ENCODE measurements at places on chromosomes 2 and 18.

- no peak for DNase-seq
Observed at GRCh38 chr2:54604871-54605270, 118.6 kb upstream of the EML6 start.

GRCh38 chr2:180876506-180876905, 103.9 kb upstream of the UBE2E3 start:
- no peak for DNase-seq

GRCh38 chr18:74456349-74457042, 612 bp downstream of the DIPK1C start:
- no peak for DNase-seq

DNA sequence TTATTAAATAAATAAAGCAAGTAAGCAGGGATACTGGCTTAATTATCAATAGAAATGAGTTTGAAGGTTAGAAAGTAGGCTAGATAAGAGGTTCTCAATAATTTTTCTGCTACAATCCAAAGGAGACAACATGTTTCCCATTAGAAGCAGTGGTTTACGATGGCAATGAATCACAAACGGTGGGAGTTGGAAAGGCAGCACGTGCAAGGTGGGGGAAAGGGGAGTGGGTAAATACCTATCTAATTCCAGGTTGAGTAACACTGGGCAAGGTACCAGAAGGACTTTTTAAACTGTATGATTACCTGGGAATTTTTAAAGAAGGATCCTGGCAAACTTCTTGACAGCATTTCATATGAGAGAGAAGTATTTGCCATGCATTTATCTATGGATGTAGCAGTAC, 289.9 kb downstream of the NBAS start:
- DNase-seq, result no peak

DNA sequence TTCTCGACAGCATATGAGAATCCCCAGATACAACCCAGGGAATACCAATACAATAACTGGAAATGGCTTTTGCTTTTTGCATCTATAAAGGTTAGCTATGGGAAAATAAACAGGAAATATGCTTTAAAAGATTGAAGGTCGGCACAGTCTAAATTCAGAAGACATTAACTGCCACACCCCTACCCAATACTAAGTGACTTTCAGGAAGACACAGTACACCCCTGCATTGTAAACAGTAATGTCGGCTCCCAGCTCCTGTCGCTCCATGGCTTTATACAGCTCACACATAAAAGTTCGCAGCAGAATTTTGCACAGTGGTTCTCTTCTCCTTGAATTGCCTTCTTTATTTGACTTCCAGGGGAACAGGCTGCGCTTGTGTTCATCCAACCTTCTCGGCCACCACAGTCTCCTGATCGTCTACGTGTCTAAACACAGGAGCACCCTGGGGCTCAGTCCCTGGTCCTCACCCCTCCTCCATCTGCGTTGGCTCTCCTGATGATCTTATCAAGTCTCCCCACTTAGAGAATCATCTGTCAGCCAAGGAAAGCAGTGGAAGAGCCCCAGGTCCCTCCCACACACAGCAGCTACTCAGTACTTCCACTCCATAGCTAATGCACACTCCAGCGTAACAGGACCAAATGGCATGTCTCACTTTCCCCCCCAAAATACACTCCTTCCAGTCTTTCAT, 22.7 kb downstream of the CYB5A start:
- DNase-seq, result no peak

DNA sequence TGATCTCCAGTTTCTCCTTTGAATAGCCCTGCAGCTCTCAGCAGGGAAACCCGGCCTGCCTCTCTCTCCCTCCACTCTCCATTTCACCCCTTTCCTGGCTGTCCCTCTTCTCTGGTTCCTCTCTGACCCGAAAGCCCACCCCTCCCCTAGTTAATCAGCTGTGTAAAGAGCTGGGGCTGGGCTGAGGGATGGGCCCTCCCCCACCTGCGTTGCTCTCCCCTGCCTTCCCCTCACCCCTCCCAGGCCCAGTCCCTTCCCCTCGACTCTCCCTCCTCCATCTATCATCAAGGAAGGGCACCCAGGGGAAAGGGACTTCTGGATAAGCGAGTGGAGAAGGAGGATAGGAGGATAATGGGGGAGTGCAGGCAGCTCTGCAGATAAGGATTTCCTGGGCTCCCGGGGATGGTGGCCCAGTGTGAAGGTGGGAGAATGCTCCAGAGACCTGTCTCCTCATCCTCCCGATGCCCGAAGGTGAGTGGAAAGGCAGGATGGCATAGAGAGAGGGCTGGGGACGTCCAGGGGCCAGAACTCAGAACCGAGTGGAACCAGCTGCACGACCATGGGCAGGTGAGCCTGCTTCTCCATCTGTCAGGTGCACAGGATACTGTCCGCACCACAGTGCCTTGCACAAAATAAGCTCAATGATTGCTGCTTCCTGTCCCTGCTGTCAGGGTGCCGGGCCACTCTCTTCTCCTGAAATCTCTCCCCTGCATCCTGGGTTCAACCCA, 12.0 kb downstream of the SLC30A3 start:
- DNase-seq, result no peak

DNA sequence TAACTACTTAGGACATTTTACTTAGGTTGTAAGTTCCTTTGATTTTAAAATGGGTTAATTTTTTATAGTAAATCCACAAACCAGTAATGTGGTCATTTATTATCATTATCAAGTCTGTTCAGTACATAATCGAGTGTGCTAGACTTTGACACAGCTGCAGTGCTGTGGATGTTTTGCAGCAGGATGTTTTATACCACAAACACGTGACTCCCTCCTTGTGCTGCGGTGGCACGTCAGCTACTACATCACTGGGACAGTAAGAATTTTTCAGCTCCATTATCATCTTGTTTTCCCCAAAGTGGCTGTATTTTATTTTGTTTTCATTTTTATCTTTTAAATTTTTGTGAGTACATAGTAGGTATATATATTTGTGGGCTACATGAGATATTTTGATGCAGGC, 70.0 kb downstream of the ATP9B start:
- DNase-seq, result peak; percentile 8

GRCh38 chr2:178110681-178111080, 1.6 kb upstream of the RBM45 start:
- DNase-seq, result no peak

DNA sequence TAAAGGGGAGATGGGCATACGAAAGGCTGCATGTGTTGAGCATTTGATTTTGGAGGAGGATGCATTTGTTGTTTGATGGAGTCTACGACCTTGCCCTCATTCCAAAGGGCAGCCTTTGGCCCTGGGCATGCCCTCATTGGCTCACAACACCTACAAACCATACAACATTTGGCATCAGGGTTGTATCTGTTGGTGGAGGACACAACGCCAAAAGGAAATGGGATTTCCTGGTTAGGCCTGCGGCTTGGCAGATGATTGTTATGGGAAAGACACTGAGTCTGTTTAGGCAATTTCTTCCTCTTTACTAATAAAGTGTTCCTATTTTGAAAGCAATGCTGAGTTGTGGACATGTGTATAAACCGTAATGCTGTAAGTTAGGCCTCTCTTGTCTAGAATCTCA, 246.9 kb downstream of the LDLRAD4 start:
- DNase-seq, result peak; percentile 30

DNA sequence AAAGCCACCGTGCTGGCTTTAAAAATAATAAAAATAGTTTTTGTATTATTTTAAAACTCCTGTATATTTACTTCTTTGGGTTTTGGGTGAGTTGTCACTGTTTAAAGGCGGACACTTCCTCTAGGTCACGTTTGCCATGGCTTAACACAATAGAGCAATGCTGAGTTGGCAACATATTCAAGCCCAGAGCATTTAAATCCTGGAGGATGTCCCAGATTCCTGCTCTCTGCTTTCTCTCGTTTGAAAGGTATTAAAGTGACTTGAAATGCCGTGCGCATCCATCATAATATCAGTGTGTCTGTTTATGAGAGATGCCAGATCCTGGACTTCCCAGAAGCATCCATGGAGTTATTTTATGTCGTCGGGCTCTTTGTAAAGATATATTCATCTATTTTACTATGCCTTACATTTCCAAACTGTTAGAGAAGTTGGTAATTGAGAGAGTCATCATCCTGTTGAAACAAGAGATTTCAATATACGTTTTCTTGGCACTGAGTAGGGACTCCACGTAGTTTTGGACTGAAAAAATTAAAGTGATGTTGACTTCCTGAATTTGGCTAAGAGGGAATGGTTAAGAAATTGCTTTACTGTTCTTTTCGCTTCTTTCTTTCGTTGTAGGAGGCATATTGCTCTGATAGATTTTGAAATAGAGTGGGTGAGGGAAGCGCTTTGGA, 150.6 kb downstream of the ZNF236 start:
- no peak for DNase-seq

- DNase-seq, result no peak
Observed at GRCh38 chr2:121232626-121233265, 52.3 kb downstream of the TFCP2L1 start.

DNA sequence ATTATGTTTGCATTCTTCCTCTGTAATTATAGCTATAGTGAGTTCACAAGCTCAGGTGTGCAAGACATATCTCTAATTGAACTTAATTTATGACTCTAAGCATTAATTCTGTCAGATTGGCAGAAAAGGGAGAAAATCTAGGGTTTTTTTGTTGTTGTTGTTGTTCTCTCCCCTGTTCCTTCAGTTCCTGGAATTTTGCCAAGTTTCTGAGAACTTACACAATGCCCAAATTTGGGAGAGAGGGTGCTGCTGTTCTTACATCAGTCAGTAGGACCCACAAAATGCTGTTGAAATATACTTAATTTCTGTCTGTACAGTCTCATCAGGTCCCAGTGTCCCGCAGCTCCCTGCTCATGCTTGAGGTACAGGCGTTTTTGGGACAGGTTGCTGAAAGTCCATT, 221.8 kb upstream of the RBMS1 start:
- DNase-seq, result no peak

- no peak for DNase-seq
Observed at GRCh38 chr2:202072737-202073401, at the start of gene KIAA2012. TSS of gene KIAA2012 (plus strand) at chr2:202073255. CDS start at chr2:202073628, 373 bp downstream.

DNA sequence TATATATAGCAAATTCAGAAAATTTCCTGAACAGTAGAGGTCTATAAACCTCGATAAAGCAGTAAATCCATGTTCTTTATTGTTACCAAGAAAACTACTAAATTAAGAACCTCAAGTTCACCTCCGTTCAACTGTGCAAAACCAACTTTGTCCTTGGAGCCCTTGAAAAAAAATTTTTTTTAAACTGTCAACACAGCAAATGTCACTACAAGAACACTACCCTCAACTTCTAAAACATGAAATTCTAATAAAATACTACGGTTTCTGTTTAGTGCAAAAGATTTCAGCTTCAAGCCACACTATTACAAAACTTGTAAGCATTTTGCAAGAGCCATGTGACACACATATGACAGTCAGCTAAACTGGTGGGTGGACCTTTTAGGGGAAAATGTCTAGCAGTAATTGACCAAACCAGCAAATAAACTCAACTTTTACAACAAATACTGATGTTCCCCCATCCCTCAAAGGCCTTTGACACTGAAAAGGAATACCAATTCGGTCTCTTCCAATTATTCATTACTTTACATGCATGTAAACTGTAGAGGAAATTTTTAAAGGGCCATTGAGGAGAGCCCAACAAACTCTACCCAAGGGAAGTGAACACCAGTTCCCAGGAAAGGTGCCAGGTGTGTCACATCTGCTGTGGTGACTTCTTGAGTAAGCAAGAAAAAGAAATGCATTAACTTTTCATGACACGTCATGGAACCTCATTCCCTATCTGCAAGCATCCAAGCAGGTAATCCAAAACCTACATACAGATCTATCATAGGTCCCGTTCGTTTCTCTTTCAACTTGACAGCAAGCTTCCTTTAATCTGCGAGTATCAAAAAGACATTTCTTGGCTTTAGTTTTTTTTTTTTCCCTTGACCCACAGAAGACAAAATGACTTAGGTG, 1.4 kb downstream of the RAB1A start:
- no peak for DNase-seq

- DNase-seq, result no peak
Observed at GRCh38 chr2:23637011-23637778, 252.2 kb downstream of the KLHL29 start.

DNA sequence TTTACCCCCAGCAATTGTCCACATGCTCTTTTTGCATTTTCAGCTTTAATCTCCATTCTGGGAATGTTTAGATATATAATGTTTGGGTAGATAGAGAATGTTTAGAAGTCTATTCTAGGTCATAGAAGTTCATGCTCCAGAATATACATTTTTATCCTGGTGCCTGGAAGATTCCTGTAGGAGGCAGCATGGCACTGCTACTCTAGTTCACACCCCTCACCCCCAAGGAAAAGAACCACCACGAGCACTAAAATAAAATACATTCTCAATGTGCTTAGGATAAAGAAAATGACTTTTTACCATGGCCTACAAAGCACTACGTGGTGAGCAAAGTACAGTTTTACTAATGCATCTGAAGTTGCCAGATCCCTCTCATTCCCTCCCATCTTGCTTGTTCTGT, 53.8 kb downstream of the MYO1B start:
- no peak for DNase-seq

DNA sequence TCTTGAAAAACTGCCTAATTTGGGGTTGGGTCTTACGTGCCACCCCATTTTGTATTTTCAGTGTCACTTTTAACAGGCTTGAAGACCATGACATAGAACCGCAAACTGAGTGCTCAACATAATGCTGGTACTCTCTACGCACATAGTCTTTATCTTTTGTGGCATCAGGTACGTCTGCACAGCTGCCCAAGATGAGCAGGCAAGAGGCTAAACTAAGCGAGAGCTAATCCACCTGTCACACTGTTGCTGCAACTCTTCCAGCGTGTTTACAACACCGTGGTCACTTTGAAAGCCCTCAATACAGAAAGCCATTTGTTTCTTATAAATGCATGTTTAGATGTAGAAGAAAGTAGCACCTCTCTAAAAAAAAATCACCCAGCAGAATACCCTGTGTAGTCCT, 270.0 kb upstream of the TCF4 start:
- DNase-seq, result no peak

GRCh38 chr18:69617888-69618287, 217.2 kb downstream of the DOK6 start:
- DNase-seq, result no peak

DNA sequence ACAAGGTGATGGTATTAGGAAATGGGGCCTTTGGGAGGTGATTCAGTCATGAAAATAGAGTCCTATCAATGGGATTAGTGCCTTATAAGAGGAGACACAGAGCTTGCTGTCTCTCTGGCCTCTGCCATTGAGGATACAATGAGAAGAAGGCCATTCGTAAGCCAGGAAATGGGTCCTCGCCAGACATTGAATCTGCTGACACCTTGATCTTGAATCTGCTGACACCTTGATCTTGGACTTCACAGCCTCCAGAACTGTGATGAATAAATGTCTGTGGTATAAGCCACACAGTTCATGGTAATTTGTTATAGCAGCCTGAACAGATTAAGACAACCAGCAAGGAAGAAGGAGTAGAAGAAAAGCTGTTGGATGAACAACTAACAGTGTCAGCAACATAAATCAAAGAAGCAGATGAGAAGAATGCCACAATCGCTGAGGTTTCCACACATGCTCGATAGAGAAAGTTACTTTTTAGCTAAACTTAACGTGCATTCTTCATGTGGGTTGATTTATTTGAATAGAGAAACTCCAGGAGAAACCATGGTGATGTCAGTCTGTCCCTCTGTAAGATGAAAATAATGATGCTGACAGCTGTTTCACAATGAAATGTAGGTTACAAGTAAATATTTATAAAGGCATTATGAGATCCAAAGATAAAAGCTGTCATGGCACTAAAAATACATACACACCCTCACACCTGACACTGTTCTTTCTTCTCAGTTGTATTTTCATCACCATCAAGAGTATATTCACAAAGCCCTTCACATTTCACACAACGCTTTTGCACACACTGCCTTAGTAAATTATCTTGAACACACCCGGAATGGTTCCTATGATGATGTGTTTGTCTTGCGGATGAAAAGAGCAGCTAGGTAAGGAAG, 153.7 kb upstream of the NCK2 start:
- no peak for DNase-seq
